ENCODE measurements at places on chromosomes 5 and 9.

GRCh38 chr9:104082168-104082567 is 11.9 kb upstream of the SMC2 start:
- DNase-seq, result no peak

GRCh38 chr5:87966213-87966612 is 302.4 kb downstream of the TMEM161B start:
- DNase-seq, result no peak

DNA sequence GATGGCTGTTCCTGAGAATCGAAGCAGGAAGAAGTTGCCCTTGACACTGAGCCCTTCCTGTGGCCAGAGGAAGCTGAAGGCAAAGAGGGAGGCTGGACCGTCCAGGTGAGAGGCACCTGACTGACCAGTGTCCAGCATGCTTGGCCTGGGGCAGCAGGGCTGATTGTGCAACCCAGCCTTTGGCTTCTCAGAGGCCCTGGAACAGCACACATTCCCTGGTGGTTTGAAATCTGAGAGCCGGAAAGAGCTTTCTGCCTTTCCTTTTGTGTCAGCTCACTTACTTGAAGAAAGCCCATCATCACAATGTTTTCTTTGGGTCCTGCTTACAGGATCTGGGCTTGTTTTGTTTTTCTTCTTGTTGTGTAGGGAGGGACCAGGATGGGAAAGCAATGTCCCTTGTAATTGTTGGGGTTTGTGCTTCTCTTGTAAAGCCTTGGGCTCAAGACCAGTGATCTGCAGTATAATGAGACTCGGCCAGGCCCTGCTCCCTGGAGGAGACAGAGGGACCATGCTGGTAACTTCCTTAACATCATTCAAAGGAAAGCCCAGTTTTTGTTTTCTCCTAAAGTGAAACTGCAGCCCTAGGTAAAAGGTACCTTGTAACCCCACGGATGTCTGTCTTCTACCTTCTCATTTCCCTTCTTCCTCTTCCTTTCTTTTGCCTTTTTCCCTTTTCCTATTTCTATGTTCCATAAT is 213.7 kb downstream of the NXNL2 start:
- DNase-seq, result no peak

- no peak for DNase-seq
Observed at GRCh38 chr9:135609366-135609955, 29.9 kb downstream of the GLT6D1 start.
